Glutamatergic neuron (in vitro differentiated cells): ENCODE measurements at places on chromosomes 13 and 19.
A peak's percentile ranks its signal among the peaks of the same experiment; 100 is the strongest.

GRCh38 chr13:36787181-36787580 is 31.8 kb upstream of the RFXAP start:
- DNase-seq: peak; percentile 31

DNA sequence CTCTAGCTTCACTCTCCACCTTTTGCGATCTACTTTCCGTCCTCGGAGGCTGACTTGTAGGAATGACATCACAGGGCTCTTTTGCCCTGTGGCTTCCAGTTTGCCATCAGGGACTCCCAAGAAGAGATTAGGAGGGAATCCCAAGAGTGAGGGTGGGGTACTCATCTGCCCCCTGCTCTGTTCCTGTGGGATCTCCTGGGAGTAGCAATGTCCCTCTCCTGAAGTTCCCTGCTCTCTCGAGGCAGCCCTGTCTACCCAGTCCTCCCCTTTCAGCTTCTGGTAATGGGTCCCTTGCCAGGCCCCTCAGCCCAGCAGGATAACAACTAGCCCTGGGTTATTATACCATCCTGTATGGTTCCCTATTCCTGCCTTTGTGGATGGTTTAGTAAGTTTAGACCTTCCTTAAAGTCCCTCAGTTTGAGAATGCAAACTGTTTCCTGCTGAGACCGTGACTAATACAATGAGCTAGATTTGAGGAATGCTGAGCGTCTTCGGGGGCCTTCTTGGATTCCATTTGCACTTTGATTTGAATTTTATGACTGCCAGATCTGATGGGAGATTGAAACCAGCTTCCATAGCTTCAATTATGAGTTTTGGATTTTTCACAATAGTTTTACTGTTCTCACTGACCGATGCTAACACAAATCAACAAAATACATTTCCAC is 73.7 kb upstream of the IPO5 start:
- no peak for DNase-seq

DNA sequence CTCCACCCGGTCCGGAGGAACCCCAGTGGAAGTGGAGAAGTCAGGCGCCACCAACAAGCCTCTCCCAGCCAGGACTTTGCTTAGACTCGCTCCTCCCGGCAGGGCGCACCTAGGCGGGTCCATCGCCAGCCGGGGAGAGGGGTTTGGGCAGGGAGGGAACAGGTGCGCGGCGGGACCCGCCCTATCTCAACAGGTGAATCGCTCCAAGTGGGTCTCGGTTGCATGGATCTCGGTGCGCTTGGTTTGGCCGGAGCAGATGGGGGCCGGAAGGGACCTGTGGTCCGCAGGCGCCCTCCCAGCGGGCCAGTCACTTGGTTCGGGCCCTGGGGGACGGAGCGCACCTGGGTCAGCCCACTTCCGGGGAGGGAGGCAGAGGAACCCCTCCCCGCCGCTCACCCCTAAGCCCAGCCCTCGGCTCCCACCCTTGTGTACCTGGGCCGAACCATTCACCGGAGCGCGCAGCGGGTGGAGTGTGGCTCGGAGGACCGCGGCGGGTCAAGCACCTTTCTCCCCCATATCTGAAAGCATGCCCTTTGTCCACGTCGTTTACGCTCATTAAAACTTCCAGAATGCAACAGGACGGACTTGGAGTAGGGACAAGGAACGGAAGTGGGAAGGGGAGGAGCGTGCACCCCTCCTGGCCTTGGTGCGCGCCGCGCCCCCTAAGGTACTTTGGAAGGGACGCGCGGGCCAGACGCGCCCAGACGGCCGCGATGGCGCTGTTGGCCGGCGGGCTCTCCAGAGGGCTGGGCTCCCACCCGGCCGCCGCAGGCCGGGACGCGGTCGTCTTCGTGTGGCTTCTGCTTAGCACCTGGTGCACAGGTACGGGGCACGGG is at the start of gene LSR:
Gene LSR, plus strand, starts transcription at position 693 of the 836 bp plus-strand sequence. Its CDS starts 21 bp downstream, at position 714.
- no peak for DNase-seq

GRCh38 chr19:21130097-21130775 is 11.6 kb upstream of the ZNF431 start:
- DNase-seq: no peak

GRCh38 chr19:8306235-8307054 is 1.7 kb downstream of the CD320 start:
- no peak for DNase-seq

GRCh38 chr13:25242956-25243355 is 44.3 kb downstream of the MTMR6 start:
- DNase-seq: no peak

DNA sequence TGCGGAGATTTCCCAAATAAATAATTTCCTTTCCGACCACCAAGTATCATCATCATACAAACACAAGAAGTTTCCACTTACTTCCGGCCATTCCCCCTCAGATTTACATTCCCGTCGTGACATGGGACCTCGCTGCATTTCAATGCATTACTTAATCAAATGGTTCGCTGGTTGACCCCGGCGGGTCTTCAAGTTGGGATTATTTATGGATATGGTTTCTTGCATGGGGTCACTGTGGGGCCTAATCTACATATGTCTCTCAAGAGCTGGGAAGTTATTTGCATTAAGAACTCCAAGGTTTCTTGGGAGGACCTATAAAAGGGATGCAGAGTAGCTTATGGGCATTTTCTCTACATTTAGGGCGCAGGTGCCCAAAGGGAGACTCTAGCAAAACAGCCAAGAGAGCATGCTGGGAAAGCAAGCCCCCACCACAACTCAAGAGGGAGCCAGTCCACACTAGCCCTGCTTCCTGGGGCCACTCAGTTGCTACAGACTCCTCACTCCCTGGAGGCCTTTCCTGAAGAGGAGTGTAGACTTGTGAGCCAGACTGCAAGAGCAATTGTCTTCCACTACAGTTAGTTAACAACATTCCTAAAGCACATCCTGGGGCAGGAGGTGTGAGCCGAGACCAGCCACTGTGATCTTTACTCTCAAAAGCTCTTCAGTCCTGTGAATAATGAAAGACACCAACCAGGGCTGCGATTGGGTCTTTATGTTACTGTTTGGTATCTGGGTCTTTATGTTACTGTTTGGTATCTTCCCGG is 125.3 kb downstream of the KATNAL1 start:
- no peak for DNase-seq

DNA sequence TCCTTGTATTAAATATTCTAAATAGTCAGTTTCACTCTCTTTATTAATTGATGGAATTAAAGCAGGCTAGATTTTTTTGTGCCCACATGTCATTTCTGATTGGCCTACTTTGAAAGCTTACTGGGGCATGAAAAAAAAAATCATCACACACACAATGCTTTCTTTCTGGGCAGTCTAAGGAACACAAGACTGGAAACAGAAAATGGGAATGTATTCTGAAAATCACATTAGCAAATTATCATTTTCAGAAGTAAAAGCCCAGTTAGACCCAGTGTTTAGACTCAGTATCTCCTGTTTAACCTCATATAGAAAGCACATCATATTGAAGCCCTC is 339.4 kb downstream of the SPRY2 start:
- no peak for DNase-seq

- no peak for DNase-seq
These were observed 2.5 kb downstream of the LYL1 start for GRCh38 chr19:13100031-13100588.

GRCh38 chr19:13881251-13881691 is 4.3 kb downstream of the NANOS3 start:
- DNase-seq: no peak

- no peak for DNase-seq
These were observed 67.7 kb upstream of the TEX29 start for GRCh38 chr13:111252446-111253364.

DNA sequence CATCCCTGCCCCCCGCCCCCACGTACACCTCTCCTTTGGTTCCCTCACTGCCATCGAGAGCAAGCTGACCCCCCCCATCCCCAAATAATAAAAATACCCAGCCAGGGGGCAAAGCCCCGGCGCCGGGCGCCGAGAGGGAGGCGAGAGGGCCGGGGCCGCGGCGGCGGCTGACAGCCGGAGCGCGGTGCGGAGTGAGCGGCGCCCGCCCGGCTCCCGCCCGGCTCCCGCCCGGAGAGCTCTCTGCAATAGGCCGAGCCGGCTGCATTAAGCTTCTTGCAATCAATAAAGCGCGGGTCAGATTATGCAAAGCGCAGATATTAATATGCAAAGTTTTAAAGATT is 40.9 kb downstream of the DEDD2 start:
- DNase-seq: no peak

- no peak for DNase-seq
These were observed 12.3 kb upstream of the GNG8 start for GRCh38 chr19:46648060-46648960.

DNA sequence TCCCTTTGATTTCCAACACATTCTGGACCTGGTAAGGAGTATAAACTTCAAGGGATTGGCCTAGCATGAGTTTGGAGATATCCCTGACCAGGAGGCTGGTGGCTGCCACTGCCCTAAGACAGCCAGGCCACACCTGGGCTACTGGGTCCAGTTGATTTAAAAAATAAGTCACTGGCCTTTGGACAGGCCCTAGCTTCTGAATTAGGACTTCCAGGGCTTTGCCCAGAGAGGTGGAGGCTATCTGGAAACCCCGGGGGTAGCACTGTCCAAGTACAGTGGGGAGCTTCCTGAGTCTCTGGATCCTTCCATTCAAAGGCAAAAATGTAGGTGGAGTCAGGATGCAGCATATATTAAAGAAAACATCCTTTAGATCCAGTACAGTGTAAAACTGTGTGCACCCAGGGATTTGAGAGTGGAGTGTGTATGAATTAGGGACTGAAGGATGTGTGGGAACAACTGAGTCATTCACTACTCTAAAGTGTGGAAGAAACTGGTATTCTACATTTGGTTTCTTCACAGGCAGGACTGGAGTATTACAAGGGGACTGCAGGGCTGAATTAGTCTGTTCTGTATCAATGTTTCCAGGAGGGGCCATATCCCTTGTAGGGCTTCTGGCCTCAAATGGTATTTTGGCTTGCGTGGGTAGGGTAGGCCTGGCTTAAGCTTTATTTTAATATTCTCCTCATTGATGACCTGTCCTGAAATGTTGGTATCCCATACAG is 14.8 kb upstream of the FCGBP start:
- no peak for DNase-seq

DNA sequence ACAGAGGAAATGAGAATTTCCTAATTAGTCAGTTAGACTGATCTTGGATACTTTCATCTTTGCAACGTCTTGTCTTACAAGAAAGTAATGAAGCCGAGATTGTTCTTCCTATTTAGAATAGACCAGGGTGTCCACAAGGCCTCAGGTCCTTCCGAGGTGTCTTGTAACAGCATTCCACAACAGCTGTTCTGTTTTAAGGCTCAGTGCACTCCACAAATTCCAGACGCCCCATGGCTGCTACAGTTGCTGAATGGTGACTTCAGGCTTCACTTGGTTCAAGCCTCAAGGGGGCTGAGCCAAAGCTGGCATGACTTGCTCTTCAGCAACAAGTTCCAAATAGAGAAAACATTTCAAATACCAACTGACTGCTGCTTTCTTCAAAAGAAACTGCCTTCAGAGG is 143.4 kb downstream of the SHISA2 start:
- no peak for DNase-seq

GRCh38 chr19:17111766-17112165 is 36.2 kb downstream of the MYO9B start:
- no peak for DNase-seq

DNA sequence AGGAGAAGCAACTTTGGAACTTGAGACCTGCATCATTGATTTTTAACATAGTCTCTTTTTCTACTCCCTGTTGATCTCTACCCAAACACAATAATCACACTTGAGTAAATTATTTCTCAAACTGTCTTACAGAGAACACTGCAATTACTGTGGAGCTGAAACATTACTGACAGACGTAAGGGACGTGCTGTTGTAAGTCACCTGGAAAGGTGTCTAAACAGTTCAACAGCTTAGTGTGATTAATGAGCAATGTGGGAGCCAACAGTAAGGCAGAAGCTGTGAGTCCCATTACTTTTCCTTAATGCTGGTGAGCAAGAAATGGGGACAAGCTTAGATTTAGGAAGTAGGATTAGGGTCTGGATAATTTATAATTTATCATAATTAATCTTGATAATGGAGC is 265.7 kb downstream of the DLEU7 start:
- no peak for DNase-seq

- no peak for DNase-seq
These were observed 671.0 kb upstream of the SLITRK1 start for GRCh38 chr13:84553227-84553626.

GRCh38 chr13:40247845-40248244 is 418.6 kb downstream of the FOXO1 start:
- DNase-seq: no peak

DNA sequence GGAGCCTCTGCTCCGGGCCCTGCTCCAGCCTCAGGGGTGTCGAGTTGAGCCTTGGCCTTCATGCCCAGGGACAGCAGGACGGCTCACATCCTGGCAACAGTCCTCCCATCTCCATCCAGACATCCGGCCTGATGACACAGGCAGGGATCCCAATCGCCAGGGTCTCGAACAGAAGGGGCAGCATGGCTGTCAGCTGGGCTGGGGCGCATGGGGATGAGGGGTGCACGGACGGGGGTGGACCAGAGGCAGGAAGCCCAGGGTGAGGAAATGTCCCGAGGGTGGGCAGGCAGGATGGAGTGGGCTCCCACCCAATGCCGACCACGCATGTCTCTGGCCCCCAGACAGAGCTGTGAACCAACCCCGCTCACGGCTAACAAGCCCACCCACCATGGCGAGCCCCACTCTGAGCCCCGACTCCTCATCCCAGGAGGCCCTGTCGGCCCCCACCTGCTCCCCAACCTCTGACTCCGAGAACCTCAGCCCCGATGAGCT is 16.2 kb downstream of the EVI5L start:
- DNase-seq: no peak

GRCh38 chr13:81001828-81002385 is 661.0 kb upstream of the SPRY2 start:
- no peak for DNase-seq
